ENCODE measurements at places on chromosomes 11 and 22.

- no peak for DNase-seq
Observed at GRCh38 chr11:75839851-75840250, 24.8 kb downstream of the UVRAG start.

DNA sequence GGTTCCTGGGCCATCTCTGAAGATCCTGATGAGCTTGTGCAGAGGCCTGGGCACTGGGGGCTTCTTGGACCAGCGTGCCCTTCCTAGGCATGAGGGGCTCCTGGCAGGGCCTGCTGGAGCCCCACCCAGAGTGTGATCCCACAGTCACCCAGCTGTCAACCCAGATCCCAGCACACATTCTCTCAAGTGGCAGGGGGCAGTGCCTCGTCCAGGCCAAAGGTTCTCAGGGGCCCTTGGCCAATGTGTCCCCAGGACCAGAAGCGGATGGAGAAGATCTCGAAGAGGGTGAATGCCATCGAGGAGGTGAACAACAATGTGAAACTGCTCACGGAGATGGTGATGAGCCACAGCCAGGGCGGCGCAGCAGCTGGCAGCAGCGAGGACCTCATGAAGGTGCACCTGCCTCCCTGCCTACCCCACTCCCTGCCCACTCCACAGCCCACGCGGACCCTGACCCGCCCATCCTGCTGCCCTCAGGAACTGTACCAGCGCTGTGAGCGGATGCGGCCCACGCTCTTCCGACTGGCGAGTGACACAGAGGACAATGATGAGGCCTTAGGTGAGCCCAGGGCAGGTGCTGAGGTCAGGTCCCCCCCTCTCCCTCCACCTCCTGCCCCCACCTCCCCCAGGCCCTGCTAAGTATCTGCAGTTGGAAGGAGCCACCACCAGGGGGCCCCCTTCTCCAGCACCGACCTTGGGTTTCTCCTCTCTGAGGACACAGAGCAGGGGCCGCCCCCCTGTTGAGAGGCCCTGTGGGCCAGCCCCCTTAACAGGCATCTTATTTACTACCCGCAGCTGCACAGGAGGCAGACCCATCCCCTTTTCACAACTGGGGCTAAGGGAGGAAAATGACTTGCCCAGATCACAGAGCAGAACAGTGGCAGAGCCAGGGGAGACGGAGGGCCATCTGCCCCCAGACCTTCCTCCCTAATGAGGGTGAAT, 14.7 kb downstream of the GGA1 start:
- DNase-seq = no peak

GRCh38 chr22:24975813-24976341, 23.4 kb downstream of the KIAA1671 start:
- DNase-seq = no peak

DNA sequence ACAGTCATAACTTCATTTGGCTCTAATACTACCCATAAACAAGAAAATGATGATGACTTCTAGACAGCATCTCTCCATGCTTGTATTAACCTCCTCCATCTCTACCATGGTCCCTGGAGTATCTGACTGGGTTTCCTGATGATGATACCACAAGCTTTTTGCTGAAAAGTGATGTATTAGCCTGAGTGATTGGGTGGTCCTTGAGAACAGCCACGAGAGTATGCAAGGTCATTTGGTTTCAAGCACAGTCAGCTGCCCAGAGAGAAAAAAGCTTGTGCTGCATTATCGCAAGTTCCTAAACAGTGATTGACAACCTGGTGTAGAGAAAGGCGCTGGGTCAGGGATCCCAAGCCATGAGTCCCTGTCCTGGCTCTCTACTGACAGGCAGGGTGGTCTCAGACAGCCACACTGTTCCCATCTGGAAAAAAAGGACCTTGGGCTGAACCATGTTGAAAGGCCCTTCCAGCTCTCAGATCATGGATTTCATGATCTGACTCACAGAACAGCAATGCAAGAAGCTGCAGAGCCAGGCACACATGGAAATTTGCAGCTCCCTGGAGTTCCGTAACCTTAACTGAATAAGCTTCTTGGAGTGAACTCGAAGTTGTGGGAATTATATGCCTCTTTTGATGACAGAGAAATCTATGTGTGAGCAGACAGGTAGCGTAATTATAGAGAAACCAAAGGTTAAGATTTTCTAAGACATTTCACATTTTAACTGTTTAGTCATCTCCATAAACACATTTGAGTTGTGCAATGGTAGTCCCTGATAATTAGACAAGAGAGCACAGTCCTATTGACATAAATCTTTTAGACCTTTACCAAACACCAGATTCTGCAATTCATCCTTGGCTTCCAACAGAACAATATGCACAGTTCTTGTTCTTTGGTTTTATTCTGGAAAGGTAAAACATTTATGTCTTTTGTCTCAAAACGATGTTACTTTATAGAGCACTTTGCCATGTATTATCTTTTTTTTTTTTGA, 54.1 kb upstream of the UBASH3B start:
- DNase-seq = no peak

Measured in MV-4-11 (cell line).